ENCODE measurements at places on chromosomes 7 and 10.

DNA sequence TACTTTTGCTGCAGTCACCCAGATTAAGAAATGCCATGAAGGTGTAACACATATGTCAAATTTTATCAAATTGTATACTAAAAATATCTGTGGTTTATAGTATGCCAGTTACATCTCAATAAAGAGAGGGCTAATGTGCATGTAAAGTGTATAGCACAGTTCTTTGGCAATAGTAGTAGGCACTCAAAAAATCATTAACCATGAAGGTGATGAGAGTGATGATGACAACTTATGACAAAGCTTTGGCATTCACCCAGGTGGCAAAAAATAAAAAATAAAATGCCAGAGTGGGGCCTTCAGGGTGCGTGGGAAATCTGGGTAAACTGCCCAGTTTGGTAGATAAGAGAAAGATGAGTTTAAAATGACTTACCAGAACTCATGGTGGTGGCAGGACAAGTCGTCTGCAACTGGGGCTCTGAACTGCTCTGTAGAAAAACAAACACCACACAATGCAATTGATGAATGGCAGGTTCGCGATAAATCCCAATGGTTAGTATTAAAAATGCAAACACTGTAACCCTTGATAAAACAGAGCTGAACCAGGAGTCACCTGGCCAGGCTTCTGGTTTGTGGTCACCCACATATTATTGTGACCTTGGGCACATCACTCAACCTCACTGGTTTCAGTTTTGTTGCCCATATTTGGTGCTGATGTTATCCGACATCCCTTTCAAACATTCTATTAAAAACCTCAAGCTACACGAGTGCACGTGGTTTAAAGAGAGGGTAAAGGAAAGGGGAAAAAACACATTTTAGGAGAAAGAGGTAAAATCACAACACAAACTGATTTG lies 120.2 kb downstream of the SORBS1 start:
- DNase-seq = no peak

DNA sequence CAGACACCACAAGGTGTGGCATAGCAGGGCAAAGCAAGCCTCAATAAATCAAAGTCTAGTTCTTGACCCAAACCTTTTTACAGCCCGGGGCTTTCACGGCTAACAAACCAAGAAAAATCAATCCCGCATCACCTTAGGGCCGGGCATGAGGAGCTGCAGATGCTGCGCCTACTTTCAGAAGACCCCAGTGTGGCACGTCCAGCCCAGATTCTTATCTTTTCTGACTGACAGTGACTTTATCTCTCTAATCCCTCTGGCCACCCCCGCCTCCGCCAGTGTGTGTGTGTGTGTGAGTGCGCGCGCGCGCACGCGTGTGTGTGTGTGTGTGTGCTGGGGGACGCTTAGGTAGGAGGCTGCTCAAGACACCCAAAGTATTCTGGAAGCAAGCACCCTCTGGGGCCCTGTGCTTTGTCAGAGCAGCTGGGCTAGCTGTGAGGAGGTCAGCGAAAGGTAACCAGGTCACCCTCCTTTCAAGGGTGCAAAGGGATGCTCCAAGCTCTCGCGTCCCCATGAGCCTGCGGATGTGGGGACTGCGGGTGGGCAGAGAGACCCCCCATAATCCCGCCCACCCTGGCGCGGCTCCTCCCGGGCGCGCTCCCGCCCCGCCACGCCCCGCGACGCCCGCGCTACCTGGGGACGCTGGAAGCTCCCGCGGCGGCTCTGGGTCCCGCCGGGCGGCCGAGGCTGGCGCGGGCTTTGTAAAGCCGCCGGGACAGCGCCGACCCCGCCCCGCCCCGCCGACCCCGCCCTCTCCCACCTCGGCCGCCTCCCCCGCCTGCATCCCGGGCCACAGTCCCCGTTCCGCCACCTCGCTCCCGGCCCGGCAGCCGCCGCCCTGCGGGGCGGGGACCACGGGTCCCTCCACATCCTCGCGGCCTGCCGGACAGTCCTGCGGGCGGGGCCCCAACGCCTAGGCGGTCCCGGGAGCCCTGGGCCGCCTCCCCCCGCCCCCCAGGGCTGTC lies 57.1 kb upstream of the RHOBTB1 start:
- DNase-seq = peak; percentile 16

DNA sequence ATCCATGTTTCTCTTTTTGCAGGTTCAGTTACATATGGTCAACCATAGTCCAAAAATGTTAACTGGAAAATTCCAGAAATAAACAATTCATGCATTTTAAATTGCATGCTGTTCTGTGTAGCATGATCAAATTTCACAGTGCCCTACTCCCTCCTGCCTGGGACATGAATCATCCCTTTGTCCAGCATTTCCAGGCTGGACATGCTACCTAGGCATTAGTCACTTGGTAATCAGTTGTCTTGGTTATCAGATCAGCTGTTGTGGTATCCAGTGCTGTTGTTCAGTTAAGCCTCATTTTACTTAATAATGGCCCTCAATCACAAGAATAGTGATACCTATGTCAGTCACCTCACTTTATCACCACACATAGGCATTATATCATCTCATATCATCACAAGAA lies 7.3 kb upstream of the PNLIP start:
- DNase-seq = peak; percentile 1

DNA sequence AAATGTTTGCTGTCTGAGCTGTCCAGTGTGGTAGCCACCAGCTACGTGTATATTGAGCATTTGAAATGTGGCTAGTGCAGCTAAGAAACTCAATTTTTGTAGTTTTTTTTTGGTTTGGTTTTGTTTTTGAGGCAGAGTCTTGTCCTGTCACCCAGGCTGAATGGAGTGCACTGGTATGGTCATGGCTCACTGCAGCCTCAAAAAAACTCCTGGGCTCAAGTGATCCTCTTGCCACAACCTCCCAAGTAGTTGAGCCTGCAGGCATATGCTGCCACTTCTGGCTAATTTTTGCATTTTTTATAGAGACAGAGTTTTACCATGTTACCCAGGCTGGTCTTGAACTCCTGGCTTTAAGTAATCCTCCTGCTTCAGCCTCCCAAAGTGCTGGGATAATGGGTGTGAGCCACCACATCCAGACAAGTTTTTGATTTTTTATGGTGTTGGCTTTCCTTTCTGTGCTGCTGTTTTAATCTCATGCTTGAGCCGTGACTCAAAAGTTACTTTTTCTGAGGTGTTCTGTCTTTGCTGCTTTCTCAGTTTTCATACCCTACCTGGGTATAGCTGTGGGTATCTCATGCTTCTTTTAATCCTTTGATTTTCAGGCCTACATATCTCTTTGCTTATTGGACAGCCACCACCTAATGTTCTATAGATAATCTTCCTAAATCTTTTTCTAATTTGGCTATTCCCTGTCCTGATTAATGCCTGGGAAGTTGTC lies 16.0 kb downstream of the WAC start:
- DNase-seq = no peak

DNA sequence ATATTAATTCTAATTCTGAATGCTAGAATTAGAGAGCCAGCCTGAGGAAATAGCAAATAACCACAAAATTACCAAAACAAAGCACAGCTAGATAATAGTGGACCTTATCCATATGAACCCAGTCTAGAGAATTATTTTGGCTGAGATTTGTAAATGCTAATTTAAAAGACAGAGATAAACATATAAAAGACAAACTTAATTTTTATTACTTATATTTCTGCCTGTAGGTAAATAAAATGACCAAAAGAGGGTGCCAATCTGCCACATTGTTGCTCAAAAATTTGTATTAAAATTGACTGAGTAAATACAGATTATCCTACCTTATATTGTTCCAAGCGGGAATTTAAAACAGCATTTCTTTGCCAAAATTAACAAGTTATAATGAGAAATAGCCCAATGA lies 20.2 kb downstream of the RTKN2 start:
- DNase-seq = peak; percentile 35

DNA sequence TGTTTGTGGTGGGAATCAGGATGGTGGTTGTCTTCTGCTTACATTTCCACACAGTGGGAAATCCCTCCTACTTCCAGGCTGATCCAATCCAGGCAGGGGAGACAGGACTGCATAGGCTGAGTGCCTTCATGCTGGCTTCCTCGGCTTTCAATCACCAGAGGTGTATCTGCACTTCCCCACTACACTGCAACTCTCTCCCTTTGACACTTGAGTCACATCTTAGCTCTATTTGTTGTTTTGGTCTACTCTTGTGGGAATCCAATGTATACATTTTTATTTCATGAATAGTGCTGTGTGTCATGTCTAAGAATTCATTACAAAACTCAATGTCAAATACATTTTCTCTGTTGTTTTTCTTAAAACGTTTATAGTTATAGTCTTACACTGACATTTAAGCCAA lies 735.6 kb downstream of the XPNPEP1 start:
- no peak for DNase-seq

DNA sequence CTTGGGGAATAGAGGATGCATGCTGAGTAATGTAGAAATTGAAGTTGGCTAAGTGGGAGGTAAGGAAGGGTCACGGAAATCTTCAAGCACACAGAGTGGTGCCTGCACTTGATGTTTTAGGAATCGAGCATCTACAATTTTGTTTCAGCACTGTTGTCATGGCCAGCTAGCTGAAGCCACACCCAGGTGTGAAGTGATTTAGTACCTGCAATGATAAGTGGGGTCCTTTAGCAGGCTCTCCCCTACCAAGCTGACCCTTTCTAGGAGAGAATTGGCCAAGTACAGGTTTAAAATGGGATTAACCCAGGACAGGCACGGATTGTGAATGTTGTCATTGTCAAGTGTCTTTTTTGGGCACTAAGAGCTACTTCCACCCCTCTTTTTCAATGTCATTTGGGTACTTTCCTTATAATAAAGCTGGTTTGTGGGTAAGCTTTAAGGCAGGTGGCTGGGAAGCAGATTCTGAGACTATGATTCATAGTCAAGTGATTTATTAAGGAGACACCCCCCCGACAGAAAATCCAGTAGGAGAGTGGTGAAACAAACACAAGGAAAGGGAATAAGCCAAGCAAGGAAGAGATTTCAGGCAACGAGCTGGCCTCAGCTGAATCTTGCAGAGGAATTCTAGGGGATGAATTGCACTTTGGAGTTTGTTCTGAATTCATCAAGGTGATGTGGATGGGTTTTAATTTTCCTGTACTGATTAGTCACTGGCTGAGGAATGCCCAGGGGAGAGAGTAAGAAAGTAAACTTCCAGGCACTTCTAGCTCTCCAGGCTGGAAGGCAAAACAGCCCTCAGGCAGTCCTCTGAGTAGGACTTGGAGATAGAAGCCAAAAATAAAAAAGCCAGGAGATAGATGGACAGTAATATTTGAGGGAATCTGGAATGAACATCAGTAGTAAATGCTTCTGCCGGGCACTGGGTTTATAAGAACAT lies 1128.4 kb downstream of the SORCS3 start:
- DNase-seq = no peak

DNA sequence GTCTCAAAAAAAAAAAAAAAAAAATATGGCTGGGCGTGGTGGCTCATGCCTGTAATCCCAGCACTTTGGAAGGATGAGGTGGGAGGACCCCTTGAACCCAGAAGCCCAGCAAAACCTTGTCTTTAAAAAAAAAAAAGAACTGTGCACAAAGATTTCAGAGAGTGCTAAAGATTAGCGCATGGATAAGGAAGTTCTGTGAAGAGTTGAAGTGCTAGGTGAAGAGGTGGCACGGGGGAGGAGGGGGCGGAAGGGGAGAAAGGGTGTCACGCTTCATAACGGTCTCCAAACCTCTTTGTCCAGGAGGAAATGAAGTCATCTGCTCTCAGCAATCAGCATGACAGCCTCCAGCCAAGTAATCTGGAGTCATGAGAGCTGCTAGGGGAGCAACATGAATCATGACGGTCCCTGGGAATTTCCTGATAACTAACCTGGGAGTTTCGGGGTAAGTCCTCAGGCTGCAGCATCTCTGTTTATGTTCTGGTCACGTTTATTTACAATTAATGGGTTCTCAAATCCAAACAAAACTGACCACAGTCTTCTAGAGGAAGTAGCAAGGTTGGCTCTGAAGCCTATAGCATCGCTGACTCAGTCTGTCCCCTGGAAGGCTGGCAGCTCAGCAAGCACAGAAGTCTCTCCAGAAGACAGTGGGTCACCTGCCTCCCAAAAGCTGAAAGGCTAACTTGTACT lies 1.9 kb upstream of the PLAU start:
- peak; percentile 94 for DNase-seq

GRCh38 chr10:102020938-102021337 lies 35.0 kb downstream of the ARMH3 start:
- DNase-seq = no peak

DNA sequence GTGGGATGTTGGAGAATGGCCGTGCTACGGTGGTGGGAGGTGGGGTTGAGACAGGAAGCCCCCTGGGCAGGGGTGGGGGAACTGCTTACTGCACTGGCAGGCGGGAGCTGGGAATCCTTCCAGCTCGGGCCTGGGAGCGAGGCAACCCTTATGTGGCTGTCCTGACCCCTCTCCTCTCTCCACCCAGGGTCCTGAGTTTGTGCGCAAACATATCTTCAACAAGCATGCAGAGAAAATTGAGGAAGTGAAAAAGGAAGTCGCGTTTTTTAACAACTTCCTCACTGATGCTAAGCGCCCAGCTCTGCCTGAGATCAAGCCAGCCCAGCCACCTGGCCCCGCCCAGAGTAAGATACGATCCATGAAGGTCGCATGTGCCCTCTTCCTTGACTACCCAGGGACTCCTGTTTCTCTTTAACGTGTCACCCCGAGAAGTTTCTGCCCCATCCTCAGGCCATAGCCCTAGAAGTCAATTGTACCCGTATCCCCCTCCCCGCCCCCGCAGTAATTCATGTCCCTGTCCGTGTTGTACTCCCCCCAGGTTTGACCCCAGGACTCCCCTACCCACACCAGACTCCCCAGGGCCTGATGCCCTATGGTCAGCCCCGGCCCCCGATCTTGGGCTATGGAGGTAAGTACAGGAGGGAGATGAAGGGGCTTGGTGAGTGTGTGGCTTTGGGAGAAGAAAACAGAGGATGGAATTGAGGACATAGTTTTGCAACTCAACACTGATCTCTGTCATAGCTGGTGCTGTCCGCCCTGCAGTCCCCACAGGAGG lies 1.8 kb downstream of the UFSP1 start:
- no peak for DNase-seq

GRCh38 chr7:123918309-123918708 lies 6.7 kb upstream of the SPAM1 start:
- DNase-seq = no peak

DNA sequence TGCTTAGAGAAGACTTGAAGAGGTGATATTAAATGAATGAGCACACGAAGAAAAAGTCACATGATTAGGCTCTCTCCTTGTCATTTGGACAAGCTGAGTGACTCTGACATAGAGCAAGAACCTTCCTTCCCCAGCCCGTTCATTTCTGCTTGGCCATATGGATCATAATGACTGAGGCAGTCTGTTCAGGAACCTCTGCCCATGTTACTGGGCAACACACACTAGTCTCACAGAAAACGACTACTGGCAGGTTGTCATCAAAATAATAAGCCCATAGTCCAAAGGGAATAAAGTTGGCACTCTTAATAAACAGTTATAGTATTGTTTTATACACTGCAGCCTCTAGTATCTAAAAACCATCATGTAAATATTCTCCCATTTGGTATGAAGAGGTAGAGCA lies 635.0 kb downstream of the REEP3 start:
- DNase-seq = no peak

- DNase-seq = peak; percentile 30
Measured at GRCh38 chr7:150685219-150686029, at the start of gene GIMAP2. Gene GIMAP2, plus strand, starts transcription at chr7:150685706. Its CDS starts 1,354 bp downstream, at chr7:150687060.

GRCh38 chr7:123216825-123217224 lies 17.1 kb upstream of the SLC13A1 start:
- DNase-seq = no peak

- DNase-seq = no peak
Measured at GRCh38 chr7:98569691-98570337, 47.3 kb upstream of the NPTX2 start.
